ENCODE measurements at places on chromosomes 3 and 15.

GRCh38 chr15:90181776-90182175, 19.4 kb upstream of the SEMA4B start:
- DNase-seq: no peak

- DNase-seq: no peak
These were observed 625.7 kb upstream of the LMCD1 start for GRCh38 chr3:7875925-7876324.

- DNase-seq: no peak
These were observed 125.0 kb downstream of the MOBP start for GRCh38 chr3:39592311-39593050.

DNA sequence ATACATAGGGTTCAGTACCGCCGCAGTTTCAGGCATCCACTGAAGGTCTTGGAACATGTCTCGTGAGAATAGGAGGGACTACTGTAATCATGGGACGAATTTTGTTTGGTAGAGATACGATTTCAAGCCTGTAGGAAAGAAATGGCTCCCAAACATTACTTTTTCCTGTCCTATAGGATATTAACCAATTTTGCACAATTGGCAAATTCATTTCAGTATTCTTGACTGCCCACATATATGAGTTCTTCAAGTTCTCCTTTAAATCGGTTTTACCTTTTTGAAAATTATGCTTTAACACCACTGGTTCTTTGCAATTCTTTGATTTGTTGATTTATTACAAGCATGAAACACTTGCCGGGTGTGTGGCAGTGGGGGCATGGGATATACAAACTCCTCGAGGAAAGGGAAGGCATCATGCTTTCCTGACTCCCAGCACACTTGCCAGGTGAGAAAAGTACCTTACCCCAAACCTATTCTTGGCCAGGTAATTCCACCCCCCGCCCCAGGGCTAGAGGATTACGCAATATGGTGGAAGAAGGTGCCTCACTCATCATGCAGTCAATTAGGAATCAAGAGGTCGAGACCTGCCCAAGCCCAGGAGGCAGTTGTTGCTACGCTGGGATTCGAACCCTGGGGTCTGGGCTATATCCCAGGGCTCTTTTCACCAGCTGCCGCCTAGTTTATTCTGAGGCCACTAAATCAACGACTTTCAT, 584 bp upstream of the LARS2 start:
- DNase-seq: no peak

- DNase-seq: no peak
These were observed 42.9 kb upstream of the APH1B start for GRCh38 chr15:63234451-63234870.

All from NCI-H1048 (cell line).